Left ventricle myocardium superior (tissue), 1 donor: ENCODE measurements at places on chromosomes 2 and 18. TPM values are rescaled to one million over a fixed set of nuclear protein-coding genes. Genes with fewer than 3 reads are reported as not detected.

- no peak for DNase-seq
Observed at GRCh38 chr2:24307961-24308360, 52.4 kb downstream of the ITSN2 start.

DNA sequence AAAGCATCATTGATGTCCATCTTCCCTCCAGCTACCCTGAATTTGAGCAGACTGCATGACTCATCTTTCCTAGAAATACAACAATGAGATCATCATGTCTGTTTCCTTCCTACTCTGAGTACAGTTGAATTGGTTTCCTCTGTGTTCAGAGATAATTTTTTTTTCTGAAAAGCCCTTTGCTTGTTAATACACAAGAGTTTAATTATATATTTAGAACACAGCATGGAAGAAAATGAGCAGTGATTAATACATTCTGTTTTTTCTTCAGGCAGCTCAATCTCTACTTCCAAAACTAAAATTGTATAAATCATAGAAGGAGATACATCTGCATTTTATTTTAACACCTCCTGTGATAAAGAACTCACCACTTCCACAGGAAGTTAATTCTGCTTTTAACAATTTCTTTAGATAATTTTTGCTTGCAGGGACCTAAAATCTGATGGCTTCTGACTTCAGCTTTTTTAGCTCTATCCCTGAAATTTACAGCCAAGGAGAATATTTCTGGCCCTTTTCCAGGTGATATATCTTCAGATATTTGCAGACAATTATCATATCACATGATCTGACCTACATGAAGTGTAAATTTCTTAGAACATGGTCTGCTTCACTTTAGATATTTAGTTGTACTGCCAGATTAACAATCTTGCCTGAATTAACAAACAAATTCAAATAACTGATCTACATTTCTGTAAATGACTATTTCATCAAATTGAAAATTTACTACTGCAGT lies 249.0 kb downstream of the TRIB2 start:
- no peak for DNase-seq

DNA sequence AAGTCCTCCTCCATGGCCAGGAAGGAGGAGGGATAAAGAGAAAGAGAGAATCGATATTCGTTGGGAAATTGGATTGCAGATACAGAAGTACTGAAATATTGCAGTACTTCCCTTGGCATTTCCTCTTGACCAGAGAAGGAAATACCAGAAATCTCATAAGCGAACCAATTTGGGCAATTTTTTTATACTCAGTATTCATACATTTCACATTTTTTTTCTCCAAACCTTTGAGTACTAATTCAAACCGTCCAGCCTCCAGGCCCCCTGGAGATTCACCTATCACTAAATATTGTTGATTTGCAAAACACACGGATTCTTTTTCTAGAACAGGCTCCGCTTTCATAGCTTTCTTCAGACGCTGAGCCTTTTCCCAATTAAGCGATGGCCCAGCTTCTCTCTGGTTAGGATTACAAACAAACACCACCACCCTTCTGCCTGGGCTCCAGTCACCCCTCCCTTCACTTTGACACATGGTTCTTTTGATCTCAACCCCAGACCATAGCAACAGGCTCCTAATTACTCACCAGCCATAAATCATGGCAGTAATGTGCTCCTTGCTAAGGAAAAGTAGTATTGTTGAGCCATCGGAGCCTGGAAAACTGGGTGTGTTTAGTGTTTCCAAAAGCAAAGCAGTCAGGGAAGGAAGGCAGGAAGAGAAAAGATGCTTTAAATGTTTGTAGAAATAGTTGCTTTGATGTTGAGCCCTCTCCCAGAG lies 138.4 kb upstream of the CCDC68 start:
- DNase-seq = no peak

GRCh38 chr2:18396329-18397010 lies 164.0 kb downstream of the RDH14 start:
- no peak for DNase-seq

GRCh38 chr2:27728081-27728858 lies 43.2 kb upstream of the MRPL33 start:
- no peak for DNase-seq

The ATG9A gene
- 81.8 TPM for total RNA-seq

The DNER gene
- 1.6 TPM for total RNA-seq

The MEP1B gene
- total RNA-seq = not detected
